Mesenteric fat pad (tissue), 1 donor: ENCODE measurements at places on chromosomes 16 and 17. TPM values are rescaled to one million over a fixed set of nuclear protein-coding genes. Genes with fewer than 3 reads are reported as not detected.

The MAPT gene
- total RNA-seq = 23.5 TPM

The SPHK1 gene
- 26.5 TPM for total RNA-seq

DNA sequence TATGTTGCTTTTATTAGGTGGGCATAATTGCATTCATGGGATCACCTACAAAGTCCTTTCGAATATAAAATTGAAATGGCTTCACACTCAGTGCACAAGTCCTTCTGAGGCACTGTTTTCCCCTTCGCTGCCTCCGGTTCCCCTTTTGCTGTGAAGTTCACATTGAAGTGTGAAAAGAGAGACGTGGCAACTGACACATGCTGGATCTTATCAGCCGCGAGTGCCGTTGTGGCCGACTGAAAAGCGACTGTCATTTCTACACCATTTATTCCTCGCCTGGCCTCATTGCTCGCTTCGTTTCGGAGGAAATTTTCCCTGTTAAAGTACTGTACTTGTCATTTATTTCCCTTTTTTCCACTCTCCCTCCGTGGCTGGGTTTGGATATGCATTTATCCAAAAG lies 423.5 kb downstream of the MAF start:
- DNase-seq = no peak

The SLC12A3 gene
- total RNA-seq = not detected

GRCh38 chr17:72984926-72985325 lies 107.6 kb downstream of the SLC39A11 start:
- no peak for DNase-seq

The PABPN1L gene
- total RNA-seq = not detected

DNA sequence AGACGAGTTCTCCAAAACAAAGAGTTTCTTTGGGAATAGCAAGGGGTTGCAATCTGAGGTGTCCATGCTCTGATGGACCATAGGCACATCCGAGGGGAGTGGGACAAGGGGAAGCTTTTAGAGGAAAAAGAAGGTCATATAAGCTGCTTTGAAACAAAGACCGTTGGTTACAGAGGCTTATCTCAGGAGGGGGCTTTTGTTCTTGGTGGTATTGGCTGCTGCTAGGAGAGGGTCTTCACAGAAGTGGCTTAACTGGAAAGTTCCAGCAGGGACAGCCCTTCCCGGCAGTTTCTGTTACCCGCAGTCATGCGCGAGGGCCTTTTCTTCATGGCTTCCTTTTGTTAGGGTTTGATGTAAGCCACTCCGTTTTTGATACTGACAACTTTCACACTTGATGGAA lies 76.0 kb downstream of the RAP1GAP2 start:
- DNase-seq = no peak

DNA sequence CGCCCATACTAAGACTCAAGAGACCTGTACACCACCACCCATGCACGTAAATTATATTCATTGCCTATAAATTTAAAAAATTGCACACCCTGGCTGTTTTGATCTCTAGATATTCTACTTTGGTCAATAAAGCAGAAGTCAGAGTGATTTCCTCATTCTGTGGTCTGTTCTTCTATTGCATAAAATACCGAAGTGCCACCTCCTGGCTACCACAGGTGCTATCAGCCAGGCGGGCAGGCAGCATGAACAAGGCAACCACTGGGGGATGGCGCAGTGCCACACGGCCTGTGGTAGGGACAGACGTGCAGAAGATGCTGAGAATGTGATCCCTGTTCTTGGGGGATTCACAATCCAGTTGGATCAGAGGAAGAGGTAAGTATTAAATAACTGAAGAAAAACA lies 122.3 kb downstream of the CDK5R1 start:
- DNase-seq = no peak

The CCDC78 gene
- total RNA-seq = 1.0 TPM
